ENCODE measurements at places on chromosomes 5 and 9.

DNA sequence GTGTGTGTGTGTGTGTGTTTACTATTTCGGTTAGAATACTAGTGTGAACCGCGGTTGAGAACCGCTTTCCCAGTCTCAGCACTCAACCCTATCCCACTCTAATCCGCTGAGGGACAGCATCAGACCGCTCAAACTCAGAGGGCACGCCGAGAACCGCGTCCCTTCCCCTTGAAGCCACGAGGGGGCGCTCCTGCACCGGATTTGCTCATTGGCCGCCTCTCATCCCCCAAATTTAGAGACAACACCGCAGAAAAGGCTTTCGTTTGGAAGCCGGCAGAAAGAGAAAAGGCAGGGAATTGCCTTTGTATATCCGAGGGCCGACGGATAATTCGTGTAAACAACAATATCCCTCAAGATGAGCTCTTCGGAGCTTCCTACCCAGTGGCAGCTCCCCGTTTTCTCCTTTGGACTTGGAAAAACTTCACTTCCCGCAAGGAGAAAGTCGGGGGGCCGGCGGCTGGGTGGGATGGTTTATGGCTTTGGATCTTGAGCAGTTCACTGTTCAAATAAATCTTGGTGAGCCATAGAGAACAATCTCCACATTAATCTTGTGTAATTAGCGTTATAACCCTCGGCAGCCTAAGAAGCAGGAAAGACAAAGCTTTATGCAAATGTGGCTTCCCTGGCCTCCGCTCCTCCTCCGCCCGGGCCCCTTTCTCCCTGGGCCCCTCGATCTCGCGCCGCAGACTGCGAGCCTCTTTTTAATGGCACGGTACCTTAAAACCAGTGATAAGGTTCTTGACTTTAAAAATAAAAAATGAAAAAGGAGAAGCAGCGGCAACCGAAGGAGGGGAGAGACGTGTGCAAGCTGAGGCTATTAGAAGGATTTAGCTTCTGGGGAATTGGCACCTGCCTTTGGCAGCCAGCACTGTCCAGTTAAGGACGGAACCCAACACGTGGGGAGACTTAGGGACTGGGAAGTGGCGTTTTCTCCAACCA, 296.8 kb downstream of the PARP8 start:
- peak; percentile 74 for DNase-seq

- DNase-seq: no peak
Measured at GRCh38 chr5:66164044-66164790, 20.1 kb downstream of the SREK1 start.

DNA sequence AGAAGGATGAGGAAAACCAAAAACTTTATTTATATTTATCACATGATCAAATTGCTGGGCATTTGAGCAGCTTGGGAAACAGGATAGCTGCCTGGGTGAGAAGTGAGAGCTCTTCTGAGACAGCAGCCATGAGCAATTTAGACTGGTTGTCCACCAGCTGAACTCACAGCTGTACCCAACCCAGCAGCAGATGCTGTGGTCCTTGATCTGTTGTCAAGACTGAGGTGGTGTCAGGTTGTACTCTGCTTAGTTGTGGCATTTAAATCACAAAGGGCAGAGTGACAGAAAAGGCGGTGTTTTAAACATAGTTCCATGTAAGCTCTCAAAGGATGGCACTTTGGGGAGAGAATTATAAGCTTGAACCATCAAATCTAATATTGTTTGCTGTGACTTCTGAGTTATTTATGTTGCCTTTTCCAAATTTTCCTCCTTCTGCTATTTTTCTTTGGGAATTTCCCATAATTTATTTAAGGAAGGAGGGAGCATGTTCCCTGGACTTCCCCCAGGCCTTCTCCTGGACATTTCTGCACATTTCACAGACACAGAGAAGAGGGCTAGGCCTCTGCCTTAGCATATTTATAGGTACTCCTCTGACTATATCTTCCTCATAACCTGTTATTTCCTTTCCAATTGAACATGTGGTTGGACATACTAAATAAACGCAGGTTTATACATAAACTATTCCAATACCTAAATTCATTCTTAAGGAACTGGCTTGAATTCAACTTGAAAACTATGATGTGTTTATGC, 117.7 kb upstream of the FER start:
- no peak for DNase-seq

- no peak for DNase-seq
Measured at GRCh38 chr9:1383899-1384455, 333.8 kb downstream of the DMRT2 start.

- DNase-seq: peak; percentile 9
Measured at GRCh38 chr9:111663301-111663823, 2.0 kb downstream of the GNG10 start.
